ENCODE measurements at places on chromosomes 11 and 22.

- DNase-seq, result no peak
These were observed 121.6 kb downstream of the C11orf65 start for GRCh38 chr11:108345767-108346166.

GRCh38 chr11:70066136-70066520 is 12.0 kb upstream of the ANO1 start:
- no peak for DNase-seq

DNA sequence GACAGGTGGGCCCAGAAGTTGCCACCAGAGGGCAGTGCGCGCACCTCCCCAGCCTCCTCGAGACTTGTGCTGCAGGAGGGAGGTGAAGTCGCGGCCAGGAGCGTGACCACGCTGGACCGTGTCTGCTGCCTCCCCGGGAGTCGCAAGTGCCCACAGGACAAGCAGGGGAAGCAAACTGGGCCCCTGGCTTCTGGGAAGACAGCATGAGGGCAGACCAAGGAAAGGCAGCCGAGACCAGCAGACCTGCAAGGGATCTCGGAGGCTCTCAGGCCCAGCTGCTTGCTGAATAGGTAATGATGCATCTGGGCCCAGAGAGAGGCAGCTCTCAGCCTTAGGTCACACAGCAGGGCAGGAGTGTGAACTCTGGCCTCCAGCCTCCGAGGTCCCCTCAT is 17.0 kb upstream of the IL2RB start:
- peak; percentile 87 for DNase-seq

DNA sequence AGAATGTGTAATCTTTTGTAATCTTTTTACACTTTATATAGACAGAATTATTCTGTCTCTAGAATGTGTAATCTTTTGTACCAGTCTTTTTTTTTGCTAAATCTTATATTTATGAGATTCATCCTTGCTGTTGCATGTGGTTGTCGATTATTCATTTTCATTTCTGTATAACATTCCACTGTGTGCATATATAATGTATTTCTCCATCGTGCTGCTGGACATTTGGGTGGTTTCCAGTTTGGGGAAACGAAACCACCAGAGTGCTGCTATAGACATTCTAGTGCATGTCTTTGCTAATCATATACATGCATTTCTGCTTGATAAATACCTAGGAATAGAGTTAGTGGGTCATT is 146.5 kb downstream of the GRIK4 start:
- DNase-seq, result no peak

DNA sequence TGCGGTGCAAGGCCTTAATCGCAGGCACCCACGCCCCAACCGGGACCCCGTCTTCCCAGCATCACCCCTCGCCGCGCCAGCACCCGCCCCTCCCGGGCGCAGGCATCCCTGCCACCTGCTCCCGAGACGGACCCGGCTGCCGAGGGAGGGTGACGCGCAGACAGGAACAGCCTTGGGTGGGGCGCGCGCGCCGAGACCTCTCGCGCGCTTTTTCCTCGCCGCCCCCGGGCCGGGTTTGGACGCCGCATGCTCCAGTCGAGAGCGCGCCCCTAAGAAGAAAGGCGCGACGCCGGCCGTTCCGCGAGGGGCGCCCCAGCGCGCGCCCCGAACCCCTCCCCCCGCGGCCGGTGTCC is 504 bp downstream of the CFL1 start:
- no peak for DNase-seq

- DNase-seq, result no peak
These were observed 35.7 kb downstream of the BID start for GRCh38 chr22:17738386-17739128.

DNA sequence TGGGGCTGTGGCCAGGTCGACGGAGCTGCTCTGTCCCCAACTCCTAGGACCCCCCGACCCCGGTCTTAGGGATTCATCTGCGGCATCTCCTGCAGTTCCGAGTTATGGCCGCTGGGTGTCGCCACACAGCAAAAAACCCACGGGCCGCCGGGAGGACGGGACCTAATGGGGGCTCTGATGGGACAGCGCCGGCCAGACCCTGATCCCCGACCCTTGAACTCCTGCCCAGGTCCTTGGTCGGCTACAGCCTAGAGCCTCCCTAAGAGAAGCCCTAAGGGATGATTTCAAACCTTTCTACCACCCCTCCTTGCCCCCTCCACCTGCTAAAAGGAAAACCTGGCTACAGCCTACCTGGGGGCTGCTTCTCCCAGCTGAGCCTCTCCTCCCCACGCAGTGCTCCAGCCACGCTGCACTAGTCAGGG is 30.8 kb upstream of the LRRC10B start:
- DNase-seq, result peak; percentile 89

- DNase-seq, result no peak
These were observed 9.7 kb downstream of the TSPAN32 start for GRCh38 chr11:2311353-2312133.

DNA sequence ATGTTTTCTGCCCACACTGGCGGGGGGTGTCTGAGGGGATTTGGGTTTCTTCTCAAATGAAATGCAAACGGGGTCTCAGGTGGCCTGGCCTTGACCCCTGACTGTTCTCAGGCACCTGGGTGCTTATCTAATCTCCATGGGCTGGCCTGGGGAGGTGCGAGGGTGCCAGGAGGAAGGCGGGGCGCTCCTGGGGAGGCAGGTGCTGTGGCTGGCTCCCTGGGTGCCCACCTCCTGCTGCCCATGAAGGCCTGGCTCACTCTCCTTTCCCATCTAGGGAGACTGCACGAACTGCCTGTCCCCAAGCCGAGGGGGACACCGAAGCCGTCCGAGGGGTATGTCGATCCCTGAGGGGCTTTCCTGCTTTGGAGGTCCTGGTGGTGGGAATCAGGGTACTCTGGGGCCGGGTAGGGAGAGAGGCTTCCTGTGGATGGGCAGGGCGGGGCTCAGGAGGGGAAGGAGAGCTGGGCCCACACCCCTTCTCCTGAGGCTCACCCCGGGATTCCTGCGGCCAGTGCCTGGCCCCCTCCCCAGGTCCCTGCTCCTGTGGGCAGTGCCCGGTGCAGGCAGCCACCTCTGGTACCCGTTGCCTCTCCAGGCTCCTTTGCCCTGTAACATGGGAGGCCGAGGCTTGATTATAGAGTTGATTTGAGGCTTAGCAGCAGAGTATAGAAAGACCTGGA is 18.4 kb downstream of the MICALL1 start:
- DNase-seq, result no peak

DNA sequence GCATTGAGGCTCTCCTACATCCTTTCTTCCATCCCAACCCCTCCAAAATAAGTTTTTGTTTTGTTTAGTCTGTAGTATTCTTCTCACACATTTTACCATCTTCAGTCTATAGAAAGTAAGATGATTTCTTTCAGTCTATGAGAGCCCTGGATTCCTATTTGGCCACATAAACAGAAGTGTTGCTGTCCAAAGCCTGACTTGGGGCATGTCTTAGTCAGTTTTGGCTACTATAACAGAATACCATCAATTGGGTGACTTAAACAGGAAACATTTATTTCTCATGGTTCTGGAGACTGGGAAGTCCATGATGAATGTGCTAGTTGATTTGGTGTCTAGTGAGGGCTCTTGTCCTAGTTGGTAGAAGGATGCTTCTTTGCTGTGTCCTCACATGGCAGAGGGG is 146.8 kb upstream of the DDI1 start:
- no peak for DNase-seq

DNA sequence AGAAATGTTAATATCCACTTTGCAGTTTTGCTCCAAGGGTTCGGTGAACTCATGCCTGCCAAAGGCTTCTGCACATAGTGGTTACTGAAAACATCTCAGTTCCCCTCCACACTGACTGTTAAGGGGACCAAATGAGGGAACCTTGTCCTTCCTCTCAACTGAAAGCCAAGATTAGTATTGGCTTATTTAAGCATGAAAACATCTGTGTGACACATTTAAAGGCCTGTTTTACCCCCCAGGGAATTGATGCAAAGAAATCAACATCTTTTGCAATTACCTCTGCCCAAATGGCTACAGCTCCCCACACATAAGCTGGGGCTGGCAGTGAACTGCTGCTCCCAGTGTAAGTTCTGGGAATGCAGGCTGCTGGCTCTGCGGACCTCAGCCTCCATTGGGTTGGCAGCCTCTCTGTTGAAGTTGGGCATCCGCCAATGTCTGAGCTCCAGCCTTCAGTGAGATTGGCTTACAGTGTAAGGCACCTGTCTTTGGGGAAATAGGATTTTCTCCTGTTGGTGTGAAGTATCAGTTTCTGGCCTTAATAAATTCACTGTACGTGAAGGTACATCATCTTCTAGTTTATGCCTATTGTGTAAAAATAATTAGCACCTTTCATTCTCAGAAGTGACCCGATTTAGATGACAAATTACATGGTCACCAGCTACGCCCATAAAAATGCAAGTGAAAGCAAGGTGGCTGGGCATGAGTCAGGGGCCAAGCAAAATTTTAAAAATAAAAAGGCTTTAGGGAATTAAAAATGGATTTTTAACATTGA is 213.4 kb upstream of the SYN3 start:
- no peak for DNase-seq

GRCh38 chr11:47857892-47858543 is 9.9 kb upstream of the NUP160 start:
- no peak for DNase-seq

- no peak for DNase-seq
These were observed 15.2 kb downstream of the PIM3 start for GRCh38 chr22:49975543-49976389.

DNA sequence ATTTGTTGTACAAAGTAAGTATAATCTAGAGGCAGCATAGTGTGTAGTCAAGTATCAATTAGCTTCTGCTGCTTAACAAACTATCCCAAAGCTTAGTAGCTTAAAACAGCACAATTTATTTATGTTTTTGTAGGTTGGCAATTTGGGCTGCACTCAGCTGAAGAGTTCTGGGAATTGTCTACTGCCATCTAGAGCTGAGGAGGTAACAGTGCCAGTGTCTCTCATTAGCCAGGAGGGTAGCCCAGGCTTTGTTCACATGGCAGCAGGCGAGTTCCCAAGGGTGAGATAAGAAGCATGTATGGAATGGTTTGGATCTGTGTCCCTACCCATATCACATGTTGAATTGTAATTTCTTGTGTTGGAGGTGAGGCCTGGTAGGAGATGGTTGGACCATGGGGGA is 45.8 kb upstream of the SLN start:
- no peak for DNase-seq

DNA sequence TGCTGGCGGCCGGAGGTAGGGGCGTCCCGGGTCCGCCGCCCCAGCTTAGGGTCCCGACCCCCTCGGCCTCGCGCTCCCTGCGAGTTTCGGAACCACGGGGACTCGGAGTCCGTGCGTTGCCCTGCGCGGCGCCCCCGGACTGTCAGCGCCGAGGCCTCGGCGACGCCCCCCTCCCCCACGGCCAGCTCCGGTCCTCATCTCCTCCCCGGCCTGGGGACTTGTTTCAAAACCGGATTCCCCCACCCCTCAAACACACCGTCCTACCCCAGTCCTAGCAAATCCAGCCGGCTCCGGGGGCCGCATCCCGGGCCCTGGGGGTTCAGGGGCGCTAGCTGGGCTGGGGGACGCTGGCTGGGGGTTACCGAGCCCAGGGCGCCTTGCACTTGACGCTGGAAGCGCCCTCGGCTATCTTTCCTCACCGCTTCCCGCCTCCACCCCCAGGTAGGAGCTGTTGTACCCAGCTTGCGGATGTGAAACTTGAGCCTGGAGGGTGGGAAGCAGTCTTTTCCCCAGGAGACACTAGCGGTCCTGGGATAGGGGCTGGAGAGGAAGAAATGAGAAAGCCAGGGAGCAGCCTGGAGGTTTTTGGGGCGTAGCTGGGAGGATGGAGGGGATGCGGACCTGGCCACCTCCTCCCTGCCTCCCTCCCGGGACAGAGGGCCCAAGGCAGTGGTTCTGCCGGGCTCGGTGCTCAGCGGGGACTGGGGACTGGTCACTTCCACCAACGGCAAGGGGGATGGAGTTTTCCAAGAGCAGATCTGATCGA is 550 bp downstream of the FBLN1 start:
- peak; percentile 47 for DNase-seq

GRCh38 chr11:12765428-12765827 is 91.2 kb downstream of the TEAD1 start:
- DNase-seq, result no peak

- no peak for DNase-seq
These were observed 618.2 kb downstream of the TBC1D22A start for GRCh38 chr22:47380692-47381091.

DNA sequence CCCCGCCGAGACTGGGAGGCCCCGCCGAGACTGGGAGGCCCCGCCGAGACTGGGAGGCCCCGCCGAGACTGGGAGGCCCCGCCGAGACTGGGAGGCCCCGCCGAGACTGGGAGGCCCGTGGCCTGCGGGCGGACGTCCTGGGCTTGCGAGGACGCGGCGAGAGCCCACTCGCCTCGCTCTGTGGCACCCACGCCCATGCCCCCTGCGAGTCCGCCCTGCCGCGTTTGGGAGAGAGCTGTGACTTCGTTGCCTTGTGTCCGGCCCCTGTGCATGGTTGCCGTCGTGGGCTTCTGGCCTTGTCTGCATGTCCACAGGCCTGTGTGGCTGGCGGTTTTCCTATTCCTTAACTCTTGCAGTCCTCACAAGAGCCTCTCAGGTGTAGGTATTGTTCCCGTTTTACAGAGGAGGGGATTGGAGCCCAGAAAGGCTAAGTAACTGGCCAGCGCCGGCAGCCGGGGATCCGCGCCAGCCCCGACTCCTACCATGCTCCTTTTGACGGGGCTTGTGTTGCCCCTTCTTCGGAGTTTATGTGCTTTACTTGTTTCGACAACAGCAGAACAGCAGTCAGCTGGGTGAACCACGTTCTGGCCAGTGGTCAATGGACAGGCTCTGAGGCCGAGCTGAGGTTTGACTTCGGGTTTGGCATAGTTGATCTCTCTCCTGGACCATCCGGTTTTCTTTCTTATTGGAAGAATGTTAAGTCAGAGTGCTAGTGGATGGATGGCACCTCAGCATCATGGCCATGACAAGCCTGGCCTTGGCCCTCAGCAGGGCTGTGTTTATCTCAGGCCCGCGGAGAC is 741 bp downstream of the PHRF1 start:
- no peak for DNase-seq

DNA sequence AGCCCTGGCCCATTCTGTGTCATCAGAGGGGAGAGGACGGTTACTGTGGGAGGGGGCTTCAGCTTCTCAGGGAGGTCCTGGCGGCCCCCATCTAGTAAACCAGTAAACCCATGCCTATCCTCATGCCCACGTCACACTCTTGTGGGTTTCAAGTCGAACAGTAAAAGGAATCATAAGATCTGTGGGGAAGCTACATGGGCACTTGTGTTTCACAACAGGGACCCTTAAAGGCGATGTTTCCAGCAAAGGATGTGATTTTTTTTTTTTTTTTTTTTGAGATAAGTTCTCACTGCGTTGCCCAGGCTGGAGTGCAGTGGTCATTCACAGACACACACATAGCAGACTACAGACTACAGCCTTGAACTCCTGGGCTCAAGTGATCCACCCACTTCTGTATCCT is 9.2 kb upstream of the PARVG start:
- no peak for DNase-seq

GRCh38 chr11:7278314-7278917 is 26.7 kb downstream of the SYT9 start:
- peak; percentile 8 for DNase-seq

- no peak for DNase-seq
These were observed 44.9 kb upstream of the TH start for GRCh38 chr11:2216400-2217064.

DNA sequence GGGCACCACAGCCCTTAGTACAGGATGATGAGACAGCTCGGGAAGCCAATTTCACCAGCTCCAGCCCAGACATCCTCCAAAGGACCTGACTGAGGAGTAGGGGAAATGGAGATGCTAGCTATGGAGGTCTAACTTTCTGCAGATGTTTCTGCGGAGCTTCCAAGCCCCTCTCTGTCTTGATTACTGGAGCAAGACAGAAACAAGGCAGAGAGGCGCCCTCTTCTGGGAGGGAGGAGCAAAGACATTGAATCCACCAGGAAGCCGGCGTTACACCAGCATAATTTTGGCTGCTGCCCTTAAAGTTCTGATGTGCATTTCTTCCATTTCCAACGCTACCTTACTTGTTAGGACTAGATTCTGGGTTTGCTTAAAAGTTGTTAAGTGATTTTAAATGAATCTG is 107.3 kb upstream of the HSD17B12 start:
- DNase-seq, result no peak

Measured in HuH-7.5 (cell line).